ENCODE measurements at places on chromosomes 2 and 18.

DNA sequence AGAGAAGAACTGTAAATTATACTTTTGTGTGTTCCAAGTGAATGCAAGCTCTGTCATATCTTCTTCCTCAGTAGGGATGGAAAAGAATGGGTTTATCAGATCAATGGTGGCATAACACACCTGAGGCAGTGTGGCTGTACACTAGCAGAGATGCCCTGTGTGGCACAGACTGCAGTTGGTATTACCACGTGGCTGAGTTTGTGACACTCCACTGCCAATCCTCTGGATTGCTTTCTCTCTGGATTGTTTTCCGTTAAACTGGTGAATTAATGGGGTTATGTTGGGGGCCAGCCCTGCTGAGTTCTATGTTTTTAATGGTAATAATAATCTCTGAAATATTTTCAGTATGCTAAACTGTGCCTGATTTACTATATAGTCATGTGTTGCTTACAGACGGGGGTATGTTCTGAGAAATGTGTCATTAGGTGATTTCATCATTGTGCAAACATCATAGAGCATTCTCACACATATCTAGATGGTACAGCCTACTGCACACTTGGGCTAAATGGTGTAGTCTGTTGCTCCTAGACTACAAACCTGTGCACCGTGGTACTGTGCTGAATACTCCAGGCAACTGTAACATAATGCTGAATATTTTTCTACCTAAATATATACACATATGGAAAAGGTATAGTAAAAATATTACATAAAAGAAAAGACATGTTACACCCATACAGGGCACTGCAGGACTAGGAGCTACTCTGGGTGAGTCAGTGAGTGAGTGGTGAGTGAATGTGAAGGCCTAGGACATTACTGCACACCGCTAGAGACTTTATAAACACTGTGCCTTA lies 84.7 kb upstream of the ST6GAL2 start:
- DNase-seq: no peak

DNA sequence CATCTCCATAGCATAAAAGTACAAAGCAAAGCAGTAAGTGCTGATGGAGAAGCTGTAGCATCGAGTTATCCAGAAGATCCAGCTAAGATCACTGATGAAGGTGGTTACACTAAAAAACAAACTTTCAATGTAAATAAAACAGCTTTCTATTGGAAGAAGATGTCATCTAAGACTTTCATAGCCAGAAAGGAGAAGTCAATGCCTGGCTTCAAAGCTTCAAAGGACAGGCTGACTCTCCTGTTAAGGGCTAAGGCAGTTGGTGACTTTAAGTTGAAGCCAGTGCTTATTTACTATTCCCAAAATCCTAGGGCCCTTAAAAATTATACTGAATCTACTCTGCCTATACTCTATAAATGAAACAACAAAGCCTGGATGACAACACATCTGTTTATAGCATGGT lies 44.0 kb downstream of the METTL8 start:
- peak; percentile 25 for DNase-seq

GRCh38 chr2:242085941-242086621 lies 216.6 kb downstream of the RTP5 start:
- DNase-seq: peak; percentile 98

- no peak for DNase-seq
Measured at GRCh38 chr2:67871686-67872412, 191.0 kb downstream of the C1D start.

GRCh38 chr2:54503192-54503591 lies 47.1 kb downstream of the SPTBN1 start:
- DNase-seq: no peak

GRCh38 chr2:43318791-43319190 lies 92.4 kb upstream of the ZFP36L2 start:
- no peak for DNase-seq

DNA sequence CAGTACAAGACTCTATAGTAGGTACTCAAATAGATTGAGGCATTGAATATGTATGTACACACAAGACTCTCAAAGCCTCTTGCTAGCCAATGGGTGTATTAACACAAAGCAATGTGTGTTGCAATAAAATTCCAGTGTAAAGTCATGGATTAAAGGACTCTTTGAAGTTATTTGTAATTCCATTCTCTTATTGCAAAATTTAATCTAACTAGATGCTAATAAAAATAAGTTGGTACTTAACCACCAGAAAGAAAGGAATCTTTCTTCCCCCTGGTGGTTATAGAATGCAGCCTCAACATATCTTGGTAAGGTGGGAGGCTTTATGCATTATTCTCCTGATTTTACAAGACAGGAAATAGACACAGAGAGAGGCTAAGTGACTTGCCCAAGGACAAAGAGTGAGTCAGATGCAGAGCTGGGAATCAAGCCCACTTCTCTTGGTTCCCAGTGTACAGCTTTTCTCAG lies 18.0 kb downstream of the LRP1B start:
- DNase-seq: no peak

GRCh38 chr2:10556271-10557140 lies 108.4 kb upstream of the ODC1 start:
- no peak for DNase-seq

DNA sequence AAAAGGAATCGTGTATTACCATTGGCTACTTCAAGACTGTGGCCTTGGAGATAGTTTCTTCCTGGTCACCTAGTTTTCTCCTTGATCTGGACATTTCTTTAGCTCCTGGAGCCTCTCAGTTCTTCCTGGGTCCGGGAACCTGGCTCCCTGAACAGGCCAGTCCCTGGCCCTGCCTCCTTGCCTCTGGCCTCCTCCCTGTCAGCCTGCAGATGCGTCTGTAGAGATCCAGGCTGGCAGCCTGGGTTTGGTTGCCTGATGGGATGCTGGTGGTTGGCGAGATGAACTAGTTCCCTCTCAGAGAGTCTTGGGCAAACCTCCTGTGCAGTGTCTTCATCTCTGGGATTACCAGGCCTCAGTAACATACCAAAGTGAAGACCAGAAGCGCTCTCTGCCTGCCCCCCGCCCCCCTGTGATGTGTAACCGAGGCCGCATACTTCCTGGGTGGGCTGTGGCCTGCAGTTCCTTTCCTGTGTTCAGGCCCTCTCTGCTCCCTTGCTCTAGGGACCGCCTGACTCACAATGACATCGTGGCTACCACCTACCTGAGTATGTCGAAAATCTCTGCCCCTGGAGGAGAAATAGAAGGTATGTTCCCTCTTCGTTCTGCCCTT lies 85.4 kb downstream of the DYSF start:
- DNase-seq: peak; percentile 8

DNA sequence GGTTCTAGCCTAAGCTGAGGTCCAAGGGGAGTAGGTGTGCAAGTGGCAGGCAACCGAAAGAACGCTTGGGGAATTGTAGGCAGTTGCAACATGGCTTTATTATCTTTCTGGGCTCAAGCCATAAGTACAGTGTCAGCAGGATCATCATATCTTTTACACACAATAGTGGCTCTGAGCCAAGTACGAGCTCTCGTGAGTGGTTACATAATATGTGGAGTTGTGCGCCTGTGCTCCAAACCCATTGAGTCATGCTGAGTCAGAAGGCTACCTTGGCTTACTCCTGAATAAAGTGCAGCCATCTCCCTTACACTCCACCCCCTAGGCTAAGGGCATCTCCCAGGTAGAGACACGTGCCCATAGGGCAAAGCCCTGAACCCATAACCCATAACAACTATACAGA lies 233.9 kb downstream of the SATB2 start:
- peak; percentile 34 for DNase-seq

DNA sequence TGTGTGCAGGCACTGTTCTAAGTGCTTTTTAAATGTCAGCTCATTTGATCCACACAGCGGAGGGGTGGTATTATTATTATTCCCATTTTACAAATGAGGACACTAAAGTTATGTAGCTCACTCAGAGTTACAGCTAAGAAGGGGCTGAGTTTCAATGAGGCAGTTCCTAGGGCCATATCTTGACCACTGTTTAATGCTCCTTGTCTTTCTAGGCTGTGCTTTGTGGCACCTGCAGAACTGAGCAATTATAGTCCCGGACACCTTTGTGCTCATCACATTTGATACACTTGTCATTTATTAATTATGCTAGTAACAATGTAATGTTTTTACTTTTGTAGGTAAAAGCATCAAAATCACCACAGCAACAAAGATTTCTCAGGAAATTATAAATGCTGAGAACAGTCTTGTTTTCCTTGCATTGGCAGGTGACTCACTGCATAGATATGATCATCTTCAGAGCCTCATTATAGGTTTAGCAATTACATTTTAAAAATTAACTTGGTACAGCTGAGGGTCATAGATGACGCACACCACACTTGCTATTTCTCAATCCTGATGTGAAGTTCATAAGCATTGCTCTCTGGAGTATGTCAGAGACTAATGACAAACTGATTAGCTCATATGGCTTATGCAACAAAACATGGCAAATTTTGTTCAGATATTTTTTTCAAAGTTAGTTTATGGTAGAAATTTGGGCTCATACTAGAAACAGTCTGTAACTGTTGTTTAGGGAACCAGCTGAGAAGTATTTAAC lies 366.8 kb downstream of the TGIF1 start:
- peak; percentile 61 for DNase-seq

DNA sequence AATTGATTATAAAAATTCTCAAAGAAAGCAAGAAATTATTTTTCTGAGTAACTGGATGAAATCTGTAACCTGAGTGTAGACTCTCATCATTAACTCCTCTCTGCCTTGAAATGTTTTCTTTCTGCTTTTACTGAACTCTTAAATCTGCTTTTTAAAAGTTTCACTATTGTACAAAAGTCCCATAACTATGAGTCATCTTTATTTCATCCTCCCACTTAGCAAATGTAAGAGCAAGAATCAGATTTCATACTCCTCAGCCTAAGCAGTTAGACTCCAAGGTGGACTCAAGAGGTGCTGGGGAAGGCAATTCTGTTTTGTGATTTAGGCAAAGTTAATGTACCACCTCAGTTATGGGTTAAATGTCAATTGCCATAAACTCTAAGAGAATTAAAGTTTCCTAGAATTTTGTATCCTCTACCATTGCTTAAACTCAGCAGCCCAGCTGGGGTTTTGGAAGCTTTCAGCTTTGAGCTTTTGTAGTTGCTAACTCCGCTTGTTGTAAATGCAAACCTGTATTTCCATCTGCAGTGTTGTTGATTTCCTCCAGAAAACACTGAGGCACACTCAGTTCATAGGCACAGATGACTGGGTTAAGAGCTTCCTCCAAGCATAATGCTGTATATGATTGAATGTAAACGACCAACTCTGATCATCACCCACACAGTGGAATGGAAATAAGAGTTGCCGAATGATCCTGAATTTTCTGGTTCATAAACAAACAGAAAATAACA lies 268.8 kb downstream of the ARHGAP15 start:
- no peak for DNase-seq

DNA sequence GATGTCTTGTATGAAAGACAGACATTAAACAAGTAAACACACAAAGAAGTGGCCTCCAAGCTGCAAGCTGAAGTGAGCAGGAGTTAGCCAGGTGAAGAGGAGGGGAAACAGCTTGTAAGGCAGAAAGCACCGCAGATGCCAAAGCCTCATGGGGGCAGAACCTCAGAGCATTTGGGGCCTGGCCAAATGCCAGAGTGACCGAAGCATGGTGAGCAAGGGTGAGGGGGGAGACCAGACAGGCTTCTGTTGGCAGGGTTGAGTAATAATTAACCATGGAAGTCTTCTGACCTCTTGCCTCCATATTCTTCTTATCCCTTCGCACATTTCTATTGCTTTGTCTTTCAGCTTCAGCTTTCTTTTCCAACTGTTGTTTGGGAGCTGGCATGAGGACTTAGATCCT lies 5.6 kb downstream of the QPCT start:
- peak; percentile 14 for DNase-seq

GRCh38 chr2:120042359-120042758 lies 29.5 kb downstream of the EPB41L5 start:
- DNase-seq: no peak

DNA sequence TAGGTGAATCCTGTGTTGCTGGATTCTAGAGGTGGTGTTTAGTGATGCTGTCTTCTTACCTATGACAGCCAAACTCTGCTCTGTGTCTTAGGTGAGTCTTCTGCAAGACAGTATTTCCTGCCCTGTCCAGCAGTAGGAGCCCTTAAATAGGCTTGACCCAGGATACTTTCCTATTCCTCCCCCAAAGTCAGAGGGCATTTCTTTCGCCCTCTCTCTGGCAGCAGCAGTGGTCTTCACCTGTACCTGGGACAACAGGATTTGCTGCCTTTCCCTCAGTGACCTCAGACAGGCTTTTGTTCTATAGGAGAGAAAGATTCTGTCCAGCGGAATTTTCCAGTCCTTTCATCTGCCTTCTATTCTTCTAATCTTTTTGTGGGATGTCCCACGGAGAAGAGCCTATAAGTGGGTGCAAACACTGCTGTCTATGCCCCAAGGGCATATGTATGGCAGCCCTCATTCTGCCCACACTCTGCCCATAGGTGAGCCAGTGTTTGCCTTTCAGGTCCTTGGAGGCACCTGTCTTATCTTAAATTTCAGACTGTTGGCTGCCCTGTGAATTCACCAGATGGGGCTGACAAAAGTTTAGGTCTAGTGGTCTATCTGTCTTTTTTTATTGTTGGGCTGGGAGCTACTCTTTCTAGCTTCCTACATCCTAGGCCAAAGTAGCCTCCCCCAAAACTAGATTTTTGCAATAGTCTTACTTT lies 177.3 kb upstream of the SPOPL start:
- no peak for DNase-seq

- no peak for DNase-seq
Measured at GRCh38 chr2:2765839-2766495, 434.9 kb upstream of the MYT1L start.

DNA sequence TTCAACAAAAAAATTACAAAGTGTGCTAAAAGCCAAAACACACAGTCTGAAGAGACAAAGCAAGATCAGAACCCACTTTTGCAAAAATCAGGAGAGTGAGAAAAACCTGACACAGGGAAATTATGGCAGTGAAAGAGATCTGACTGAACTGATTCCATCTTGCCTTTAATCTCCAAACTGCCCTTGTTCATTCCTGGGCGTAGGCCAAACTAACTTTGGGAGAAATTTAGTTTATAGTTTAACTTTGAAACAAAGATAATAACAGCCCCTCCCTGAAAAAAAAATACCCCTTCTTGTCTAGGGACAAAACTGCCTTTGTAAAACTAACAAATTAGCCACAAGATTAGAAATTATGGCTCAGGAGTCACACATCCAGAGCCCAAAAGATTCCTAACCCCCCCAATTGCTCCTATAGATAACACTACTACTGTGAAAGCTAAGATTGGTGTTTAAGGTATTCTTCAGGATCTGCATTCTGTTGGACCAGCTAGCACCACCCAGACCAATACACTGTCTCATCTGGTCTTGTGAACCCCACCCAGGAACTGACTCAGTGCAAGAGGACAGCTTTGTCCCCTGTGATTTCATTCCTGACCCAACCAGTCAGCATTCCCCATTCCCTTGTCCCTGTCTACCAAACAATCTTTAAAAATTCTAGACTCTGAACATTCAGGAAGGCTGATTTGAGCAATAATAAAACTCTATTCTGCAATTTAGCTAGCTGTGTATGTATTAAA lies 226.1 kb upstream of the SH3BP4 start:
- no peak for DNase-seq

GRCh38 chr18:63262369-63263335 lies 56.9 kb downstream of the BCL2 start:
- DNase-seq: no peak
